Activated CD8-positive, alpha-beta memory T cell treated with anti-CD3 and anti-CD28 coated beads, Interleukin-2, amount 50 U/mL, for 4 hours (primary cell): ENCODE measurements at places on chromosomes 16 and 17.

GRCh38 chr17:69733171-69734012 lies 318.9 kb downstream of the MAP2K6 start:
- no peak for DNase-seq

DNA sequence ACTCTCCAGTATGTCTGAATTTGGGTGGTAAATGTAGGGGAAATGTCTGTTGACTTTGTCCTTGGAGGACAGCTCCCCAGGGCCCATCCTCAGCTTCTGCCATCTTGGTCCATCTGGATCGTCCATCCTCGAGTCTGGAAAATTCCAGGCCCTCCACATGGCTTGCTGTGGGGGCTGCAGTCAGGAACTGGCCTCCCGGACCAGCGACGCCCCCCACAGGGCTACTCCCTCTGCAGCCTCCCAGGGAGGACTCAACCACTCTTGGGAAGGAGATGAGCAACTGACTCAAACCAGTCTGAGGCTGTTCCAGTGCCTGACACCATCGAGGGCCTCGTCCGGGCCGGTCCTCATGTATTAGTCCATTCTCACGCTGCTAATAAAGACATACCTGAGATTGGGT lies 5.5 kb upstream of the ZG16B start:
- no peak for DNase-seq

DNA sequence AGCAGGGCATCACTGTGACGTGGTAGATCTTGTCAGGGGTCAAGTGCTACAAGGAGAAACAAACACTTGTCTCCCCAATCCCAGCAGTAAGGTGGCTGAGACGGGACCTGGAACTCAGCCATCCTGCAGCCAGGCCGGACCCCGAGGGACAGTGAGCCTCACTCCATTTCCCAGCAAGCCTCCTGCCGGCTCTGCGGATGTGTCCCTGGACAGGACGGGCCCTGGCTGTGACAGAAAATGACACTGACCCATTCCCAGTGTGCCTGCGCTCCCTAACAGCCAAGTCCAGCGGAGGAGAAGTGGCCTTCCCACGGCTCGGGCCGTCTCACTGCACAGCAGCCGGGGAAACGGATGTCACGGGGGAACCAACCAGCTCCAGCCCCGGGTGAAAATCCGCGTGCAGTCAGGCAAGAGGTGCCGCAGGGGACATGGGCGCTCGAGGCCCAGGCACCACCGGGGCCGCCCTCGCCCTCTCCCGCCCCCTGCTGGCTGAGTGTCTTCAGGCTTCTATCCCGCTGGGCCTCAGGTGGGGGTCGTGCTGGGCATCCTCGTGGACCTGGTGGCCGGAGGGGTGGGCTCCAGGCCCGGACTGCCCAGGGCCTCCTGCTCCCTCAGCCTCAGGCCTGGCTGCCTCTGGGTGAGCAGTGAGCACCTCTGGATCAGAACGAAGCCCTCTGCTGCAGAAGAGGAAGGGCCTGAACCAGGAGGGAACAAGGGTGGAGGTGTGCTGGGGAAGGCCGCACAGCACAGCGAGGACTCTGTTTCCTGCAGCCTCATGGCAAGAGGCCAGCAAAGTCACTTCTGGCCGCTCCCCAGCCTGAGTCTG lies 6.7 kb downstream of the HAGHL start:
- DNase-seq = peak; percentile 63

DNA sequence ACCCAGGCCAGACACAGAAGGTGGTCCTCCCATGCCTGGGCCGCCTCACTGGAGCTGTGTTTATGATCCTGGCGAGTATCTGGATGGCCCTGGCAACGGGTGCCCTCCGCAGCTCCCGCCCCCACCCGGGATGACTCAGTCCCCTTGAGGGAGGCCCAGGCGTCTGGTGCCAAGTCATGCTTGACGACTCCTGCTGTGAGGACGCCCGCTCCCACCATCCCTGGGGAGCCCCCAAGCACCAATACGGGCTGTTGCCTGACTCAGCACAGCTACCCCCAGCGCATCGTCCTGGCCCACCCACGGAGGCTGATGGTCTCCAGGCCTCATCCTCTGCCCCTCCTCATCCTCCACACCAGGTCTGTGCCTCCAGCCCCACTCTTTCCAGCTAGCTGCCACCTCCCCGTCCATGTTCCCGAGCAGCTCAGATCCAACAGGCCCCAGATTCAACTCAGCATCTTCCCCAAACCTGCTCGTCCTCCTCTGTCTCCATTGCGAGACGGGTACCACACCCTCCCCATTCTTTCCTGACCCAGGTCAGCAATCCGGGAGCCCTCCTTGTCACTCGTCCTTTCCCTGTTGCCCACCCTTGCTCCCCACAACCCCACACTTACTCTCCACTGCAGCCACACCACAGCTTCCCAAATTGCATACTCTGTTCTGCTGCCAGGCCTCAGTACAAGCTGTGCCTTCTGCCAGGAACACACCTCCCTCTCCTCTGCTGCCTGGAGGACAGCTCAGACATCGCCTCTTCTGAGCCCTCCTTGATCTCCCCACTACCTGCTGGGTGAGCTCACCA lies 2.6 kb downstream of the CAMKK1 start:
- DNase-seq = peak; percentile 42

DNA sequence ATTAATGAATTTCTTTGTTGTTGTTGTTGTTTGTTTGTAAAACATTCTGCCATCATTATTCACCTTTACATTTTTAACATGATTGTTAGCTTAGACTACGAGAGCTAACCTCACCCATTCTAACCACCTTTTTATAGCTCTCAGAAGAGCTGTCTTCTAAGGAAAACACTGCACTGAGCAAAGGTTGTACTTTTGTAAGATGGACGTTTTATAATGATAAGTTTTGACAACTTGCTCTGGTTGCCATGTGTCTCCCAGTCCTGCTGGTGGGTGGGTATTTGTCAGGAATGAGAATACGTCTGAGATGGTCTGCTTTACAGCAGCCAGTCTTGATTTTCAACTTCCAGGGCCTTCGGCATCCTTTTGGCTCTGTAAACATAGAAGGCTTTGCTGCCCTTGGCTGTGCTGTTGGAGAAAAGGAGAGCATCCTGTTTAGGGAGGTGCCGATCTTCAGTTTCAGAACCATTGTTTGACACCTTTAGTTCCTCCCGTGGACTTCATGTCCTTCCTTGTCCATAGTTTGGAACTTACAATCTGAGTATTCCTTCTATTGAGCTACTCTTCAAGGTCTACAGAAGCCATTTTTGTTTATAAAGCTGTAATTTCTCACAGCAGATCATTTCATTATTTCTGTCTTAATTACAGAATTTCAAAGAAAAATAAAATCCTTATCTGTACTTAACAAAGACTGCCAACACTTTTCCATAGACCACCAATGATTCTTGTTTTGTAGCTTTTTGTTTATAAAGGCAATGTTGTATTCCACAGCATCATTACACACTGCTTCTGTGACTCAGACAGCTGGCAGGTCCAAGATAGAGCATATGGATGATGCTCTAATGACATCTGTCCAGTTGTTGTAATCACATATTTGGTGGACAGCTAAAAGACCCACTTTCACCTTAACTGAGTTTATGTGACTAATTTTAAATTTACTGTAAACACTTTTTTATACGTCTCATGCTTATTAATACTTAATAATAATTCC lies 270.1 kb upstream of the TBX2 start:
- no peak for DNase-seq

DNA sequence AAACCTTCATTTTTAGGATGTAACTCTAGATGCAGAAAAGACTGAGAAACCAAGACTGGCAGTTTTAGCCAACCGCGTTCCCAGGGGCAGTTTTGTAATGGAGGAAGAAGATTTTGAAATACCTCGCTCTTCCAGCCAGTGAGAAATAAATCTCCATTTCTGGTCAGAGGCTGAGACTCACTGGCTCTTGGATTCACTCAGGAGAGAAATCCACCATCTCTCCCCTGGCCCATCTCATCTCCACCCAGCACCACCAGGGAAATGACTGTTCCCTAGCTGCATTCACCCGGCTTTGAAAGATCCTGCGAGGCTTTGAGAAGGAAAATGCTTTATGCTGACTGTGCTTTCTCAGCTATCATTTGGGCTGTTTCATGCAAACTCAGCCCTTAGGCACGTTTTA lies 185.2 kb downstream of the SOX9 start:
- no peak for DNase-seq

- DNase-seq = no peak
Measured at GRCh38 chr17:50267074-50267841, 7.0 kb upstream of the TMEM92 start.

DNA sequence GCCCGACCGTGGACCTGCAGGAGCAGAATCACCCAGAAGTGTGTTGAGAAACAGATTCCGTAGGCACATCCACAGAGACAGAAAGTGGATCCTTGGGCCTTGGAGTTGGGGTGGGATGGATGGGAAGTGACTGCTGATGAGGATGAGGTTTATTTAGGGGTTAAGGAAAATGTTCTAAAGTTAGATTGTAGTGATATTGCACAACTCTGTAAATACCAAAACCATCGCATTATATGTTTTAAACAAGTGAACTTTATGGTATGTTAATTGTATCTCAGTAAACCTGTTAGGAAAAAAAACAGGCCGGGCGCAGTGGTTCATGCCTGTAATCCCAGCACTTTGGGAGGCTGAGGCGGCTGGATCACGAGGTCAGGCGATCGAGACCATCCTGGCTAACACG lies 3.6 kb downstream of the ENDOV start:
- no peak for DNase-seq

DNA sequence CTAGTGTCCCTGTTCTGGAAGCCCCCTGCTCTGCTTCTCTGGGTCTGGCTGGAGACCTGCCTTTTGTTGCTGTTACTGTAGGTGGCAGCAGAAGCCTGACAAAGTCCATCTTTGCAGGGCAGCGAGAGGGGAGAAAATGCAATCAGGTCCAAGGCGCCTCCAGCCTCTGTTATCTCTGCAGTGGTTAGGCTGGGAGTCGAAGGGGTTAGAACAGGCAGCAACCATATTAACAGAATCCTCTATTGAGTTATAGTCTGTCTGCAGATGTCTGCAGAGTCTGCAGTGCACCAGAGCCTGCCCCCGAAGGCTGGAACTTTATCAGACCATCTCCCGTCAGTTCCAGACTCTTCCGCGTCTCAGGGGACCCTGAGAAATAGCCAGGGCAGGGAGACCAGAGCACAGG lies 404.9 kb upstream of the EEF2KMT start:
- DNase-seq = no peak

DNA sequence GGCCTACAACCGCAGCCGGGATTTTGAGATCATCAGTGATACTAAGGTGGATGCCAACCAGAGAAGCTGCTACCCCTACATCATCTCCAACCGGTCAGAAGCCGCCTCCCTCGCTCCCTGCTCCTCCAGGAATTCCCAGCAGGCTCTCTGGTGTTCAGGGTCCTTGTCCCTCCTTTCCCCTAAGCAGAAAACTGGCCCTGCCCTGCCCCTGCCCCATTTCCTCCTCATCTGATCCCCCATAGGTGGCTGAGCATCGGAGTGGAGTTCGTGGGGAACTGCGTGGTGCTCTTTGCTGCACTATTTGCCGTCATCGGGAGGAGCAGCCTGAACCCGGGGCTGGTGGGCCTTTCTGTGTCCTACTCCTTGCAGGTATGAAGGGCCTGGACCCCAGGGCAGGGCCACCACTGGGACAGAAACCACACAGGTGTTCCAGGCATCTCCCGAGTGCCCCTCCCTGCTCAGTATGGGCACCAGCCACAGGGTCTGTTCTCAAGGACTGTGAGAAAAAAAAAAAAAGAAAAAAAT lies 29.8 kb downstream of the ANKRD40 start:
- DNase-seq = no peak

DNA sequence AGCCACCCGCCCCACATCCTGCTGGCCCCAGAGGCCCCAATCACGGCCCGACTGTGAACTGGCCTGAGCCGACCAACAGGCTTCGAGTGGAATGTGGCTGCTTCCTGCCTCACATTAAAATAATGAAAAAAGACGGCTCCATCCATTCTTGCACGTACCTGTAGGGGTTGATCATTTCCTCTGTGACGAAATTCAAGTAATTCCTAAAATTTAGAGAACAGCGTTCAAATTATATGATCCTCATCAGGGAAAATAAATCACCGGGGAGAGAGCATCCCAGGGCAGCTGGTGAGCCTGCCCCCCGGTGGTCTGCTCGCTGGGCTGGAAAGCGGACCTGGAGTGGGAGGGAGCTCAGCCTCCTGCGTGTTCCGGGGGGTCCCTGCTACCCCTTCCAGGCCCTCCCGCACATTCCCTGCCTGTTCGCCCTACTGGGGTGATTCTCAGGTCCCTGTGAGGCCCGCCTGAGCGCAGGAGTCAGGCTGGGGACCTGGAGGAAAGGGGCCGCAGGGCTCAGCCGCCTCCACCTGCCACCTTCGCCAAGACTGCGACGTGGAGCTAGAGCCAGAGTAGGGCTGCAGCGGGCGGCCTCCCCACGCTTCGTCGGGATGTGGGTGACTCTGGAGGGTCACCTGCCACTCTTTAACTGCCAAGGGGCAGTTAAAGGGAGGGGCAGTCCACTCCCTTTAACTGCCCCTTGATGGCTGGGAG lies 28.9 kb downstream of the SLC7A5 start:
- DNase-seq = no peak
